Putamen (tissue), 1 donor: ENCODE measurements at places on chromosomes 3 and 15.
A peak's percentile ranks its signal among the peaks of the same experiment; 100 is the strongest.

DNA sequence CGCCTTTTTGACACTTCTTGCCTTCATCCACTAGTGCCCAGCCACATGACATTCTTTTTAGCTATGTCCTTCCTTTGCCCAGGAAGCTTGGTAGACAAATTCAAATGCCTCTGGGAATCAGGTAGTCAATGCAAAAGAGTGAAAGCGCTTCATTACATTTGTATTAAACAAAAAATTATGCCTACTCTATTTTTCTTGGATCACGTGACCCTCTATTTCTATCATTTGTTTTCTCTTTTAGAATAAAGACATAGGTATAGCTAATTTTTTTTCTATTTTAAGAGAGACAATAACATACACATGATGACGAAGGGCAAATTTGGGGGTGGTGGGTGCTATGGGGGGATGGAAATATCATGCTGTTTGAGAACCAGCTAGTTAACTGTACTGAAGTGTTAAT, 384.8 kb downstream of the C3orf38 start:
- no peak for DNase-seq

GRCh38 chr15:91857772-91858171, 4.3 kb downstream of the SLCO3A1 start:
- no peak for DNase-seq

DNA sequence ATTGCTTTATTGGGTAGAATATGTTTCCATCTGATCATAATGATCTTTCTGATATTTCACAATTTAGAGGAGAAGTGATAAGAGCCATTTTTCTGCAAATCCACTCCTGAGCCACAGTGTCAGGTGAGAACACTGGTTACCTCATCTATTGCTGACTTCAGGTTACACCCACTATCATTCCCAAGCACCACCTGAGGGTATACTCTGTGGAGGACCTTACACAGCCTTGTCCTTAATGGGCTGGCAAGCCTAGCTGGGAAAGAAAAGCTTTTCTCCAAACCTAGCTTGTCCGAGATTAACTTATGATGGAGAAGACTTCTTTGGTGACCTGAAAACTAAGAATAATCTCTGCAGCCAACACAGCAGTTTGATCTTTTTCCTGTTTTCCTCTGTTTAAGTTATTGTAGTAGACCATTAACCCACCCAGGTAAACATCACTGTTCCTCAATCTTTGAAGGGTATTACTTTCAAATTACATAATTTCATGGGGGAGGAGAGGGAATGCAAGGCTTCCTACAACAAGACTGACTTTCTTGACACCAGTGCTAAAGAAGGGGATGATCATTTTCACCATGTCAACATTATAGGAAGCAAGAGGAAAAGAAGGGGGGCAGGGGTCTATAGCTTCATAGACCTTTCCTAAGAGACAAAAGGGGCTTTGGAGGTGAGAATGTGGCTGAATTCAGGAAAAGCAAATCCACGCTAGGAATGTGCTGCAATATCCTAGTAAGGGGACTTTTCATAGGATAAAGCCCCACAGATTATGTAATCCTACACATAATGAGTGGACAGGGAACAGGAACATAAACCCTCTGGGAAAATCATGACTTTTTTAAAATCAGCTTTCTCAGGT, 1.7 kb downstream of the NCEH1 start:
- no peak for DNase-seq

DNA sequence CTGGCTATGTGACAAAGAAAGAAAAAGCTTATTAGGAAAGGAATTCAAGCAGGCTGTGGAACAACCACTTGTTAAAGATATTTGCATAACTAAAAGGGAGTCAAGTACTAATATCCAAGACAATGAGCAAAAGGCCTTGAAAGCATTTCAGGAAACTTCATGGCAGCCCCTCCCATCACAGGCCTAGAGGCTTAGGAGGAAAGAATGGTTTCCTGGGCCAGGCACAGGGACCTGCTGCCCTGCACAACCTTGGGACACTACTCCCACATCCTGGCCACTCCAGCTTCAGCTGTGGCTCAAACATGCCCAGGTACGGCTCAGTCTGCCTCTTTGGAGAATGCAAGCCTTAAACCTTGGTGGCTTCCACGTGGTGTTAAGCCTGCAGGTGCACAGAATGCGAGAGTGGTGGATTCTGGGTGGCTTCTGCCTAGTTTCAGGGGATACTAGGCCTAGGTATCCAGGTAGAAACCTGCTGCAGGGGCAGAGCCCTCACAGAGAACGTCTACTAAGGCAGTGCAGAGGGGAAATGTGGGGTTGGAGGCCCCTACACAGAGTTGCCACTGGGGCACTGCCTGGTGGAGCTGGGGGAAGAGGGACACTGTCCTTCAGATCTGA, 121.6 kb downstream of the OPA1 start:
- DNase-seq = no peak

GRCh38 chr15:35630985-35631384, 85.0 kb upstream of the DPH6 start:
- no peak for DNase-seq

- DNase-seq = no peak
Measured at GRCh38 chr15:70378126-70379031, 280.7 kb upstream of the TLE3 start.

DNA sequence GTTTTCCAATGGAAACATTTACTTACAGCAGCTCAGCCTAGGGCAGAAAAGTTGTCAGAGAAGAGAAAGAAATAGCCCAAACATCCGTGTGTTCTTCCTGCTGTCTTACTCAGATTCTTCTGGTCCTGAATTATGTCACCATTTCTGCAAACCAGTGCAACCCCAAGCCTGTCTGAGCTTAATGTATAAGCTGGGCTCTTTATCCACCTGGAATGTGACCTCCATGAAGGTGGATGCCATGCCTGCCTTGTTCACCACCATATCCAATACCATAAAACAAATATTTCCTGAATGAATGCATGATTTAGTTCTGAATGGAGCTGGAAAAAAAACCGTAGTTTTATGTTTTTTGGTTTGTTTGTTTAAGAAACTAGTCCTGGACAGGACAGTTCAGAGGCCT, 150.9 kb downstream of the RYR3 start:
- DNase-seq = no peak

- no peak for DNase-seq
Measured at GRCh38 chr15:52094811-52095584, 17.6 kb downstream of the BCL2L10 start.

- DNase-seq = no peak
Measured at GRCh38 chr3:179473565-179473964, 22.3 kb upstream of the GNB4 start.

DNA sequence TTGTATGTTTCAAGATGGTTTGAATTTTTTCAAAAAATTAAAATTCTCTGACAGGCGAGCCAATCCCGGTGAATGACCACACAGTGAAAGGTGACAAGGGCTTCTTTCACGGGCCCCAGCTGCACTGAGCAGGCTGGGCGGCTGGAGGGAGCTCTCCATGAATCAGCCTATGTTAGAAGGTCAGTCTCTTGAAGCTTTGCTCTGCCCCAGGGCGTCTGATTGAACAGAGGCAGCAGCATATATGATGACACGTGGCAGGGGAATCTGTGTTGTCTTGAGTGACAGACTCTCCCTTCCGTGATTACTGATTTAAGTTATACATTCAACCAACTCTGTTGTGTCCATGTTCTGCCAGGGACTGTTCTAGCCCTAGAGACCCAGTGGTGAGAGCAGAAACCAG, 51.5 kb downstream of the ISG20 start:
- peak; percentile 33 for DNase-seq

DNA sequence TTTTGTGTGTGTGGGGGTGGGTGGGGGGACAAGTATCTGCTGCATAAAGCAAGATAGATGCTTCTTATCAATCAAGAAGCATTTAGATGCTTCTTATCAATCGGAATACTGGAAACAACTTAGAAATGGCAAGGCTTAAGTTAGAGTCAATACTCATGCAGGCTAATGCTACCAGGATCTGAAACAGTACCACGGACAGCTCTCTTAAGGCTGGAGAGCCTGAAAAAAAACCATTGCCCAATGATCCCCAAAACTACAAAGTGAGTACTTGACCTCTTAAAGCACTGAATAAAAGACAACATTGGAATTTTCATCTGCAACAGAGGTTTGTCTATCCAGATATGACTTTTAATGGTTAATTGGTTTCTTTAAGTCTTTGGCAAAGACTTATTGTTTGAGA, 262.3 kb downstream of the GAP43 start:
- DNase-seq = no peak

DNA sequence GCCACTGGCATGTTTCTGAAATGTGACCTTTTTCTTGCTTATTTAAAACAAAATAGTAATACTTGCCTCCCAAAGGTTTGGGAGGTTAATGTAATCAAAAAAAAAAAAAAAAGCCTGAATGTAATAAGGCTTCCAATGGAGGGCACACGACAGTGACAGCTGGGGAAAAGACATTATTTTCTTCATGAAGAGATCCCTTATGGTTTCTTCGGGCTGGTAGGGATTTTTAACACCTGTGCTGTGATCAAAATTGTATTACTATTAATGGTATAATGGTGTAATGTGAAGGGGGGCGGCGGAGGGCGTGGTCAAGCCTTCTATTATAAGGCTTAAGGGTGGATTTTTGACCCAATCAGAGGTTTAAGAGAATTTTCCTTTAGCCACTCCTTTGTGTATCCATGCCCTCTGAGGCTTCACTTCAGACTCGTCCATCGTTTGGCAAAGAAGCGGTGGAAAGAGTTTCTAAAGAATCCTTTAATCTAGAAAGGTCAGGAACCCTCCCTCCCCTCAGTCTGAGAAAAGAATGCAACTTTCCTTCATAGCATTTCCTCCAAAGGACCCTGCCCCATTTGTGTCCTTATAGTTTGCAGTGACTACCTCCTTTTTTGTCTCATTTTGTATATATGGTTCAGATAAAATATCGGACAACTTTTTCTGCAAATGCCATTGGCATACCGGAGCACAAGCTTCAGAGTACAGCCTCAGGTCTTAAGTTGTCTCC, 89.5 kb upstream of the CHD2 start:
- DNase-seq = peak; percentile 61

- DNase-seq = no peak
Measured at GRCh38 chr15:69606921-69607500, 154.4 kb downstream of the RPLP1 start.

DNA sequence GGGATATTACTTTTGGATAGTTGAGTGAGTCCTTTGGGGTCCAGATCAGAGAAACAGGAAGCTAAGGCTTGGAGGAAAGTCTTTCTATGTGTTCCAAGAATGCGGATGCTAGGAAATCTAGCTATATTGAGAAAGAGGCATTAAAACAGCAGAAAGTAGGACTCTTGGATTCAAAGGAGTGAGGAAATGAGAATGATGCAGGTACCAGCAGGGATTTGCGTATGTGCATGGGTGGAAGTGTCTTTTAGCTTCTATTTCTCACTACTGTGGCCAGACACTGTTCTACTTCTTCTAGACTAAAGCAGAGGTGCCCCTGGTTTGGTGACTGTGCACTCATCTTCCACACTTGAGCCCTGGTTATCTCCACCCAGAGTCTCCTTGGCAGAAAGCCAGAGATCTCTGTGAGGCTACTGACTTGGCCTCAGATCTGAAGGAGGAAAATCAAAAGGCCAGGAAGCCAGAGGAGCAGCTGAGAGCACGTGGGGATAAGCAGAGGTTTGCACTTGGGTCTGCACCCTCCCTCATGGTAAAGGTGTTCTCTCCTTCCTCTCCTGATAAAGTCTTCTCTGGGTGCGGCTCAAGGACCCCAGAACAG, 44.3 kb downstream of the ATP2B2 start:
- no peak for DNase-seq

DNA sequence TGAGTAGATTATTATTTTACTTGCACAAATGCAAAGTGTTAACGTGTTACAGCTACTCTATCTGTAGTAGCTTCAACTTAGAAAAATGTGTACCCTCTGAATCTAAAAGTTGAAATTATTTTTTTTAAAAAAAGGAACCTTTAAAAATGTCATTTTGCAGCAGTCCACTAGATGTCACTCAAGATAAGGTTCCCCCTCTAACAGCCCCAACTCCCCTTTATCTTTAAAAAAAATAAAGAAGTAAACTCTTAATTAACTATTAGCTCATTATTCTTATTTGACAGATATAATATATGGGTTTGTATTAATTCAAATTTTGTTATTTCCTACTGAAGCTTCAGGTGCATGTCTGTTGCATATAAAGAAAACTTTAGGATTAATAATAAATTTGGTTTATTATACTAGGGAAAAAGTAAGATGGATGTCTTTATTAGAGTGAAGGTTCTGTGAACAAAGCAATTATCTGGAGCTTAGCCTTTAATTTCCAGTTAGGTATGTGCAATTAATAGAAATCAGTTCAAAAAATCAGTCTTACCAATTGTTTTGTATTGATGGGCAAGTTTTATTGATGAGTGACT, 288.5 kb downstream of the VGLL3 start:
- DNase-seq = no peak

DNA sequence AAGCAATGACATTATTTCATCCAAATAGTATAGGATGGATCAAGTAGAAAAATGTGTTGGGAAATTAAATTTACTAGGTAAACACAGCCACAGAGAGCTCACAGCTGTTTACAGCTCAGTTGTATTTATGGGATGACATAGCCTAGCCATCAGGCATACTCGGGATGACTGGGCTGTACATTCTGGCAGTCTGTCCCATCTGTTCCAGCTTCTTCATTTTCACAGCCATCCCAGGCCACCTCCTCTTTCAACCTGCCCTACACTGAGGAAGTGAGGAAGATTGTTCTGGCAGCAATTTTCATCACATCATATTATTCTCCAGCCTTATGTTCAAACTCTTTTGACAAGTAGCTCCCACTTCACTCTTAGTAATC, 98.4 kb upstream of the PFN2 start:
- no peak for DNase-seq

DNA sequence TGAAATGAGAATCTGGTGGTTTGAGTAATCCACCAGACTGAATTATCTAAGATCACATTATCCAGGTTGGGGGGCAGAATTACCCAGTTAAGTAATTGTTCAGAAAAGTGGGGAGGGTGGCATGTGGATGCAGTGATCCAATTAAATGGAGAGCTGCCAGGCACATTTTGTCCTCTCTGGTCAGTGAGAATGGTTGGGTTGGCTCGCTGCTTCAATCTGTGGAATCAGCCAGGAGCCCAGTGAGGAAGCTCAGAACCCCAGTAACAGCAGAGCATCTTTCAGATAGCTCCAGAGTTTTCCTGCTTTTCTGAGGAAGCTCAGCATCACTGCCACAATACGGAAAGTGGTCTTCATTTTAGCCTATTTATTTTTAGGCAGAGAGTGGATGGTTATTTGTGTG, 6.4 kb upstream of the EXOG start:
- DNase-seq = no peak

GRCh38 chr3:185176750-185177359, 24.0 kb upstream of the C3orf70 start:
- DNase-seq = no peak
